Hippocampal formation (tissue), 2 donors: ENCODE measurements at places on chromosomes 3 and 15.

DNA sequence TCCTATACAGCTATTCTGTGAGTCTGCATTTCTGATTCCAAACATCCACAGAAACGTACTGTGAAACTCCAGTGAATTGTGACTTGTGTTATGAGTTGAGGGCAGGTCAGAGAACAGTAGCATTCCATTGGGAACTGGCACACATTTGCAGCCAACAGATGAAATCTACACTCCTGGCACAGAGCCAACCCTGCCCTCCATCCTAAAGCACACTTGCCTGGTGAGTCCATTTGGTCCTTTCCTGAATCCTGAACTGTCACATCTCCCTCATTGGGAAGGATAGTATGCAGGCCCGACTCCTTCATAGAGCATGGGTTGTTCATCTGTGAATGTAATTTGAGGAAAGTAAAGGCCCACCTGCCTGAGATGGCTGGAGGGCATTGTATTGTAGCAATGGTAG is 314.3 kb upstream of the RASGRP1 start:
- DNase-seq: no peak

DNA sequence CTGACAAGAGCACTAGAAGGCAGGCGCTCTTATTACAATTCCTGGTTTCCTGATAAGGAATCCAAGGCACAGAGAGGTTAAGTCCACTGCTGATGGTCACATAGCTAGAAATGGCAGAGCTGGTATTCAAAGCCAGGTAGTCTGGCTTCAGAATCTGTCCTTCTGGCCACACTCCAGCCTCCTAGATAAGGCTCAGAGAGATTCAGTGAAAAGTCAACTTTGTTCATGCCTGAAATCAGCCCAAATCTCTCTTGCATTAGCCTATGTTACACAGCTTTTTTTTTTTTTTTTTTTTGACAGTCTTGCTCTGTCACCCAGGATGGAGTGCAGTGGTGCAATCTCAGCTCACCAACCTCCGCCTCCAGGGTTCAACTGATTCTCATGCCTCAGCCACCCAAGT is 21.1 kb upstream of the CMTM8 start:
- no peak for DNase-seq

DNA sequence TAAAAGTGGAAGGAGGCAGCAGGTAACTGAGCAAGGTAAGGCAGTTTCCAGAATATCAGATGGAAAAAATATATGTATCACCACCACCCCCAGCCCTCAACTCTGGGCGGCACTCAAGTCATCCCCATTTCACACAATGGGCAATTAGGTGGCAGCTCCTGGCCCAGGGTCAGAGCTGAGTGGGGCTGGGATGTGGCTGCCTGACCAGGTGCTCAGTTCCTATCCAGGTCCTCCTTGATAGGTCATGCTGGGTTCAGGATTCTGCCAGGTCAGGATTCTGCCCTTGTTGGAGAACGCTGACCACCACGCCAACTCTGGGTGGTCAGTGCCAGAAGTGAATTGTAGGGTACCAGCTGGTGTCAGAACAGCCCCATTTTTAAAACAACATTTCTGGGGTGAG is 29.5 kb downstream of the RAB6B start:
- DNase-seq: no peak

DNA sequence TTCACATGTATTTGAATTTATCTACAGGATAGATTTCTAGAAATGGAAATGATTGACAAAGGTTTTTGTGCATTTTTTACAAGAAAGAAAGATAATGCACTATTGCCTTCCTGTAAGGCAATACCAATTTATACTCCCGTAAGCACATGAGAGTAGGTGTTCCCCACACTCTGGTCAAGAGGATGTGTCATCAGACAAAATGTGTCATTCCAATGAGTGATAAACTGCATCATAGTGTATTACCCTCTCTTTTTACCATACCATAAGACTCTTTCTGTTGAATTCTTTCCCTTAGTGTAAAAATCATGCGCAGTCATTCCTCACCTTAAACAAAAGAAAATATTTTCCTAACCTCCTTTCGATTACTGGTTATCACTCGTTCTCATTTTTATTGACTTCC is 251.0 kb downstream of the ROBO1 start:
- DNase-seq: no peak

- no peak for DNase-seq
Observed at GRCh38 chr3:123841476-123842238, 42.5 kb downstream of the MYLK start.

- DNase-seq: no peak
Observed at GRCh38 chr3:54999159-54999558, 71.3 kb upstream of the LRTM1 start.
